ENCODE measurements at places on chromosomes 1 and 21. TPM values are rescaled to one million over a fixed set of nuclear protein-coding genes. Genes with fewer than 3 reads are reported as not detected.

DNA sequence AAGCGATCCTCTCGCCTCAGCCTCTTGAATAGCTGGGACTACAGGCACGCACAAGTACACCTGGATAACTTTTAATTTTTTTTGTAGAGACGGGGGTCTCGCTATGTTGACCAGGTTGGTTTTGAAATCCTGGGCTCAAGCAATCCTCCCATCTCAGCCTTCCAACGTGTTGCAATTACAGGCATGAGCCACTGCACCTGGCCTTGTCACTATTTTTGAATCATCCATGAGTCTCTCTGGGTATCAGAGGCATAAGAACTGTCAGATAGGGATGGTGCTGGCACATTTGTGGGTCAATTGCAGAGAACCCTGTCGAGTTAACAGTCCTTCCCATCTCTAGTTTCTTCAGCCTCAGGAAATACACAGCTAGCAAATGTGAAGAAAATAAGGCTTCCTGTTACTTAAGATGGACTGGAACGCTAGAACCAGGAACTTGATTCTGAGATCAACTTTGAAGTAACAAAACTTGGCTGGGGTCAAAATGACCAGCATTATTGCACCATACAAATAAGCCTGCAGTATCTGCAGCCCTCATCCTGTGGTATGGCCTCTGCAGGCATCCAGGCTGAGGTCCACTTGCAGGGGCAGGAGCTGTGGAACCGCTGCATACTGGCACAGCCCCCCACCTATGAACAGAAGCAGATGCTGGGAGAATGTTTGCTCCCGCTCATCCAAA lies 124.3 kb upstream of the GADD45A start:
- no peak for DNase-seq

DNA sequence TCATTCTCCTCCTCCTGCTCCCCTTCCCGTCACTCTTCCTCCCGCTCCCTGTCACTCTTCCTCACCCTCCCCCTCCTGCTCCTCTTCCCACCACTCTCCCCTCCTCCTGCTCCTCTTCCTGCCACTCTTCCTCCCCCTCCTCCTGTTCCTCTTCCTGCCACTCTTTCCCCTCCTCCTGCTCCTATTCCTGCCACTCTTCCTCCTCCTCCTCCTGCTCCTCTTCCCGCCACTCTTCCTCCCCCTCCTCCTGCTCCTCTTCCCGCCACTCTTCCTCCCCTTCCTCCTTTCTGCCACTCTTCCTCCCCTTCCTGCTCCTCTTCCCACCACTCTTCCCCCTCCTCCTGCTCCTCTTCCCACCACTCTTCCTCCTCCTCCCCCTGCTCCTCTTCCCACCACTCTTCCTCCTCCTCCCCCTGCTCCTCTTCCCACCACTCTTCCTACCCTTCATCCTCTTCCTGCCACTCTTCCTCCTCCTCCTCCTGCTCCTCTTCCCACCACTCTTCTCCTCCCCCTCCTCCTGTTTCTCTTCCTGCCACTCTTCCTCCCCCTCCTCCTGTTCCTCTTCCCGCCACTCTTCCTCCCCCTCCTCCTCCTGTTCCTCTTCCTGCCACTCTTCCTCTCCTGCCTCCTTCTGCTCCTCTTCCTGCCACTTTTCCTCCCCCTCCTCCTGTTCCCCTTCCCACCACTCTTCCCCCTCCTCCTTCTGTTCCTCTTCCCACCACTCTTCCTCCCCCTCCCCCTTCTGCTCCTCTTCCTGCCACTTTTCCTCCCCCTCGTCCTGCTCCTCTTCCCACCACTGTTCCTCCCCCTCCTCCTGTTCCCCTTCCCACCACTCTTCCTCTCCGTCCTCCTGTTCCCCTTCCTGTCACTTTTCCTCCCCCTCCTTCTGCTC lies 28.7 kb upstream of the ARTN start:
- no peak for DNase-seq

DNA sequence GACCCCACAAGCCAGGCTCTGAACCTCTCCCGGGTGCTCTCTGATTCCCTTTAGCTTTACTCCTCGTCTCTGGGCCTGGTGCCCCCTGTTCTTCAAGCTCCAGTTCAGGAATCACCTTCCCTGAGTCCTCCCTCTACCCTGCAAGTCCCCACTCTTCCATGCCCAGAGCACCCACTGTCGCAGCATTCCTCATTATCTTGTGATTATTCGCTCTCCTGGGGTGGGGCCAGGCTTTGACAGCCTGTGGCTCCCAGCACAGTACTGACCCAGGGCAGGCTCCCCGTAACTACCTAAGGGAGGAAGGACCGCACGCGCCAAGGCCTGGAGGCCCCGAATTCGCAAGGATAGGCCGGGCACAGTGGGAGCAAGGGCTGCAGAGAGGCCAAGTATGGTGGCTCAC lies 734 bp upstream of the C1orf210 start:
- DNase-seq = no peak

- DNase-seq = no peak
Measured at GRCh38 chr1:178066296-178066907, 27.5 kb upstream of the RASAL2 start.

DYNLT5 gene
- 1.8 TPM for polyA plus RNA-seq

All from renal pelvis (tissue), 12 donors.